ENCODE measurements at places on chromosomes 7 and 10.

GRCh38 chr10:133325440-133326222, 11.1 kb downstream of the CALY start:
- DNase-seq = no peak

DNA sequence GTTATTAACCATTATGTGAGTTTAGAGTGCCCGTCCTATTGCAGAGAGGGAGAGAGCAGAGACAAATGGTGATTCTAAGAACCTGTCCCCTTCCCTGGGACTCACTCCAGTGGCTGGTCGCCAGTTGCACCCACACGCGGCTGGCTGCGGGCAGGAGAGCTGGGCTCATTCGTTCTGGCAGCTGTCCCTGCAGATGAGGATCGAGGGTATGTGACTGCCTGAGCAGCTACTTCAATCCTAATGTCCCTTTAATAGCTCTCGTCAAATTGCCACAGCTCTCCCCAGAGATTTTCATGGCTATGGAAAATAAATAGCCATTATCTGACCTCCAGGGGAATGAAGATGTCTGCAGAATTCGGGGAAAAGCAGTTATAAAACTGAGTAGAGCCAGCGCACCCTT, 41.6 kb downstream of the RBM28 start:
- DNase-seq = no peak

- DNase-seq = no peak
These were observed 84.4 kb upstream of the NANOS1 start for GRCh38 chr10:118944959-118945633.

GRCh38 chr7:85160223-85160622, 26.6 kb downstream of the SEMA3D start:
- no peak for DNase-seq

- no peak for DNase-seq
These were observed 255.1 kb upstream of the LRRN3 start for GRCh38 chr7:110835849-110836248.

DNA sequence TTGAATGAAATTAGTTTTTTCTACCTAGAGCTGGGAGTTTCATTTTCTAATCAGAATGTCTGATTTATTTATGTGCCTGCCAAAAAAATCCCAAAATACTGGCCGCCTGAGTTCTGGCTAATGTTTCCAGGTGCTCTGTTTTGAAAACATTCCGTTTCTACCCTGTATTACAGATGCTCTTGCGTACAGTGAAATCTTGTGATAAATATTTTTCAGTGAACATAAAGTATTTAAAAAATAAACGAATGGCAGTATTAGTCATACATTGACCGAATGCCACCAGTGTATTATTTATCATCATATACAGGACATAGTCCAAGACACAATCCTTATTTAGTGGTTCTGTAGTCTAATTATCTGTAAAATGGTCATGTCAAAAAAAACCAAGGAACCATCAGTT, 102.8 kb downstream of the KAT6B start:
- DNase-seq = no peak

DNA sequence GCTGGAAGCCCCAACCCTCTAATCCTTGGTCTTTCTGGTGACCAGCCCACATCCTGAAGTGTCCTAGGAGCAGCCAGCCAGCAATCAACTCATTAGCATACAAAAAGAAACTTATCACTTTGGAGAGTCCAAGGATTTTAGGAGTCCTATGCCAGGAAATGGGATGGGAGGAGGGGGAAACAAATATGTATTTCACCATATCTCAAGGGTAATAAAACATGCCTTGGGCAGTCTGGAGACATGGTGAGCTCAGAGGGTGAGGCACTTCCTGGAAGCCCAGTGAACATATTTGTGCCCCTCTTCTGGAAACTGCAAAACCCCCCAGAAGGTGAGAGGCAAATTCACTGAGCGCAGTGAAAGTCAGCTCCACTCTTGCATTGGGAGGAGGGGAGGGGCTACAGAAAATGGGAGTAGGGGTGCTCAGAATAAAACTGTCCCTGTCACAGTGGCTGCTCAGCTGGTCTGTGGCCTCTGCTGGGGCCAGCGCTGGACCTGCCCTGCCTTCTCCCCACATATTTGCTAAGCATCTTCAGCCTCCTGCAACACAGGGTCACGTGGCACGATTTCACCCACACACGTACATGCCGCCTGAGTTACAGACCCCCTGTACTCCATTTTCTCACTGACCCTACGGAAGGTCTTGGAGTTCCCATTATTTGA, 17.7 kb upstream of the ZMIZ1 start:
- no peak for DNase-seq
